ENCODE measurements at places on chromosomes 16 and 17. TPM values are rescaled to one million over a fixed set of nuclear protein-coding genes. Genes with fewer than 3 reads are reported as not detected.
A peak's percentile ranks its signal among the peaks of the same experiment; 100 is the strongest.

Gene HERPUD1
- 121 TPM for polyA plus RNA-seq

DNA sequence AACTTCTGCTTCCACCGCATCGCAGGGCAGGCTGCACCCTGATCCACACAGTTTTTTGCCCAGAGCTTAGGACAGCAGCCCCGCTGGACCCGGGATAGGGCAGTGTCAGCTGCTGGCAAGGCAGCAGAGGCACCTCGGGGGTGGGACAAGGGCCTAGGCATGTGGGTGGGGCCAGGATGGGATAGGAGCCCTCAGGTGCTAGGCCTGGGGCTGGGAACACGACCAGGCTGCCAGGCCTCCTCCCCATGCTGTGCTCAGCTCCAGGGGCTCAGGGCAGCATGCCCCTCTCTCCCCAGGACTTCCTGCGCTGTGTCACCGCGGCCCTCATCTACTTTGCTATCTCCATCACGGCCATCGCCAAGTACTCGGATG is 4.6 kb downstream of the CMTM3 start:
- no peak for DNase-seq
- H3K4me3 ChIP-seq, result no peak overlapping the region
- H3K4me1 ChIP-seq, result peaks cover 51% of the 10 kb centered on the region
- no peaks in the 10 kb centered on the region for H3K27me3 ChIP-seq
- no peak overlapping the region for H3K27ac ChIP-seq
- peaks cover 56% of the 10 kb centered on the region for H3K36me3 ChIP-seq

DNA sequence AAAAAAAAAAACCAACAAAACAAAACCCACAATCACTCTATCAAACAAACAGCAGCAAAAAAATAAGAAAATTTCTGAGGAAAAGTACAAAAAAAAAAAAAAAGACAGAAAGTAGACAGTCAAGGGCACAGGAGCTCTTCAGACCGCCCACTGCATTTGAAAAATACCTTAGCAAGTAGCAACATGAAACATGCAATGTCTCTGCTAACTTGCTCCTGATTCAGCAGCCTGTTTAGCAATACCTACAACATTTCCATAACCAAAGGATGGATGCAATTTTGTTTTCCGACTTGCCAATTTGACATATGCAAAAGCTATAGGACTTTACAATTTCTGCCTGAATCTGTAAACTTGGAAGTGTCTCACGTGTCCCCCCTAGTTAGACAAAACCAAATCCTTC is 57.4 kb downstream of the SYNRG start:
- no peaks in the 10 kb centered on the region for H3K4me1 ChIP-seq
- peaks cover 7% of the 10 kb centered on the region for H3K36me3 ChIP-seq
- H3K27ac ChIP-seq, result no peak overlapping the region
- no peak overlapping the region for H3K4me3 ChIP-seq
- no peaks in the 10 kb centered on the region for H3K27me3 ChIP-seq
- no peak for DNase-seq

GRCh38 chr17:79684132-79684985 is 46.4 kb upstream of the ENPP7 start:
- no peak overlapping the region for H3K4me3 ChIP-seq
- H3K36me3 ChIP-seq, result no peaks in the 10 kb centered on the region
- H3K4me1 ChIP-seq, result no peaks in the 10 kb centered on the region
- no peak overlapping the region for H3K27ac ChIP-seq
- no peak for DNase-seq
- H3K27me3 ChIP-seq, result peaks cover 7% of the 10 kb centered on the region

Gene OTOP3
- polyA plus RNA-seq, result not detected

Gene KRT23
- polyA plus RNA-seq, result not detected

Gene GUCY2D
- 0.84 TPM for polyA plus RNA-seq

- no peak overlapping the region for H3K4me3 ChIP-seq
- H3K27ac ChIP-seq, result no peak overlapping the region
- H3K36me3 ChIP-seq, result no peaks in the 10 kb centered on the region
- H3K27me3 ChIP-seq, result no peaks in the 10 kb centered on the region
- DNase-seq, result no peak
Measured at GRCh38 chr16:23025692-23026307, 123.5 kb downstream of the USP31 start.

DNA sequence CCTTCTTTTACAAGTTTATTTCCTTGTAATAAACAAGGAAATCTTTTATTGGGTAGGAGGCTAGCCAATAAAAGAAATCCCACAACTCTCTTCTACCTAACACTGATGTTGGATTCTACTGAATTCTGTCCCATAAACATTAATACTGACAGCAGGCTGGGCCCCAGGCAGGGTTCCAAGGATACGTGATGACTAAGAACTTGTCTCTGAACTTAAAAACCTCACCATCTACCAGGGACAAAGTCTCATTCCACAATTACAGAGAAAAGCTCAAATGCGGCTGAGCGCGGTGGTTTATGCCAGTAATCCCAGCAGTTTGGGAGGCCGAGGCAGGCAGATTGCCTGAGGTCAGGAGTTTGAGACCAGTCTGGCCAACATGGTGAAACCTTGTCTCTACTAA is 64.9 kb downstream of the ARHGAP17 start:
- H3K27ac ChIP-seq, result no peak overlapping the region
- no peaks in the 10 kb centered on the region for H3K4me1 ChIP-seq
- peaks cover 29% of the 10 kb centered on the region for H3K36me3 ChIP-seq
- no peak overlapping the region for H3K4me3 ChIP-seq
- no peaks in the 10 kb centered on the region for H3K27me3 ChIP-seq

DNA sequence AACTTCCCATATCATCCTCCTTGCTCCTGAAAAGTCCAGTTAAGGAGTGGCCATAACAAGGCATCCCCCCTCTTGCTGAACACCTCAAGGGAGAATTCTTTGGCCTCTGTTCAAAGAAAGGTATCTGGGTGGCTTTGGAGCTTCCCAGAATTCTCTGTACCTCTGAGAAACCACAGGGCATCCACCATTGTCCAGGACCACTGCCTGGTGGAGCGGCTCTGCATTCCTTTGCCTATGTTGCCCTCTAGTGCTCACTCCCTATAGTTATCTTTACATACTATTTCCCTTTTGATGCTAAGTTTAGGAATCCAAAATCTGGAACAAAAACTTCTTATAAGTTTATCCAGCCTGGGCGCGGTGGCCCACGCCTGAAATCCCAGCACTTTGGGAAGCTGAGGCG is 30.3 kb downstream of the CHD9NB start:
- DNase-seq, result peak; percentile 47
- H3K27me3 ChIP-seq, result no peaks in the 10 kb centered on the region
- no peaks in the 10 kb centered on the region for H3K36me3 ChIP-seq
- H3K4me3 ChIP-seq, result no peak overlapping the region

GRCh38 chr17:73439597-73439996 is 127.8 kb upstream of the CDC42EP4 start:
- no peak overlapping the region for H3K4me3 ChIP-seq
- H3K27ac ChIP-seq, result no peak overlapping the region
- H3K36me3 ChIP-seq, result peaks cover 30% of the 10 kb centered on the region
- no peaks in the 10 kb centered on the region for H3K27me3 ChIP-seq
- DNase-seq, result no peak

GRCh38 chr17:44381810-44382305 is 7.6 kb downstream of the ITGA2B start:
- peaks cover 10% of the 10 kb centered on the region for H3K36me3 ChIP-seq
- peaks cover 21% of the 10 kb centered on the region for H3K4me1 ChIP-seq
- no peak overlapping the region for H3K4me3 ChIP-seq
- no peak for DNase-seq

GRCh38 chr17:2054512-2055291 is at the start of gene HIC1:
TSS of gene HIC1 (plus strand) at chr17:2055103. CDS start at chr17:2056691, 1,588 bp downstream.
- H3K4me1 ChIP-seq, result peaks cover 43% of the 10 kb centered on the region
- peaks cover 56% of the 10 kb centered on the region for H3K27me3 ChIP-seq
- DNase-seq, result no peak
- peak within 1 kb of the TSS; percentile 79 for H3K27ac ChIP-seq

DNA sequence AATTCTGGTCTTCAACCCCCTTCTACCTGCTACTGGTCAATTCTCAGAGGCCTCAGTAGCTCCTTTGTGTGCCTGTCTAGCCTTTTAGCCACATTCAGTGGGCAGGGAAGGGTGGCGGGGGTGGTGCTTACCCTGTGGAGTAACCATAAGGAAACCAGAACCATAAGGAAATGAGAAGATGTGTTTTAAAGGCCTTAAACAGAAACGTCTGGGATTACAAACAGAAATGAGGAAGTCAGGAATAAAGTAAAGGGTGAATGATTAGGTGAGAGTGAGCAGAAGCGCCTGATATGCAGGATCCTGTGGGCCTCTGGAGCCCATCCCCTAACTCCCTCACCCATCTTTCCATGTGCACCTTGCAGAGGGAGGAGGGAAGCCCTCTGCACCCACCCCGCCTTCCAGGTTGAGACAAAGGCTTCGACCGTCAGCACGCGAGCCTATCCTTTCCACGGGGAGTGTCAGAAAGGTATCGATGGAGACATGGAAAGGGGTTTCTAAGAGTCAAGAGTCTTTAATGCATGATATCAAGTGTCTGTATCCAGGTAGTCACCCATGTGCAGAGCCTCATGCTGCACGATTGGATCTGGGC is 20.4 kb downstream of the KIAA0513 start:
- no peak overlapping the region for H3K27ac ChIP-seq
- no peak overlapping the region for H3K4me3 ChIP-seq
- no peak for DNase-seq
- H3K27me3 ChIP-seq, result no peaks in the 10 kb centered on the region
- peaks cover 8% of the 10 kb centered on the region for H3K4me1 ChIP-seq
- peaks cover 6% of the 10 kb centered on the region for H3K36me3 ChIP-seq

DNA sequence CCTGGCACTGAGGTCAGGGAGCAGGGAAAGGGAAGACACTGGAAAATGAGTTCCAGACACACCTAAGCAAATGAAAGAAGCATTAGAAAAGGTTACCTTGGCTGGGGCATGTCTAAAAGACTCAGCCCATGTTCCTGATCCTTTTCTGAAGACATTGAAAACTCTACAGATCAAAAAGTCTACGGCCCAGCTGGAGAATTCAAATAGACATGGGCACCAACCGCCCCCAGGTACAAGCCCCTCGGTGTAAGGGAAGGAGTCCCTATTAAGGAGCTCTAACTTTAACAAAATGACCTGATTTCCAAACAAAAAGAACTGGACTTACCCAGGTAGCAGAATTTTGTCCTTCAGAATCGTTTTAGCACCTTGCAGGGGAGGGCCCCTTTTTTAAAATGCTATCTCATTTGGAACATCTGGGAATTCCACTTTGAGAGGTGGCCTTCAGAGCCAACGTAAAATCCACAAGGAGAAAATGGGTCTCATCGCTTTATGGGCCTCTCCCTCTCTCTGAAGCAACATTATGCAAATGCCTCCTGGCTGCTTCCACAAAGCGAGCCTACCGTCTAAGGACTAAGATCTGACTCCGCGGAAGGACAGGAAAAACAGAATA is 43.6 kb upstream of the RBFOX3 start:
- no peak for DNase-seq
- H3K4me1 ChIP-seq, result peaks cover 3% of the 10 kb centered on the region
- H3K27me3 ChIP-seq, result peaks cover 5% of the 10 kb centered on the region
- H3K36me3 ChIP-seq, result no peaks in the 10 kb centered on the region

GRCh38 chr16:85986931-85987749 is 88.2 kb downstream of the IRF8 start:
- H3K4me1 ChIP-seq, result peaks cover 33% of the 10 kb centered on the region
- H3K36me3 ChIP-seq, result no peaks in the 10 kb centered on the region
- H3K4me3 ChIP-seq, result no peak overlapping the region
- H3K27ac ChIP-seq, result no peak overlapping the region
- peaks cover 7% of the 10 kb centered on the region for H3K27me3 ChIP-seq

DNA sequence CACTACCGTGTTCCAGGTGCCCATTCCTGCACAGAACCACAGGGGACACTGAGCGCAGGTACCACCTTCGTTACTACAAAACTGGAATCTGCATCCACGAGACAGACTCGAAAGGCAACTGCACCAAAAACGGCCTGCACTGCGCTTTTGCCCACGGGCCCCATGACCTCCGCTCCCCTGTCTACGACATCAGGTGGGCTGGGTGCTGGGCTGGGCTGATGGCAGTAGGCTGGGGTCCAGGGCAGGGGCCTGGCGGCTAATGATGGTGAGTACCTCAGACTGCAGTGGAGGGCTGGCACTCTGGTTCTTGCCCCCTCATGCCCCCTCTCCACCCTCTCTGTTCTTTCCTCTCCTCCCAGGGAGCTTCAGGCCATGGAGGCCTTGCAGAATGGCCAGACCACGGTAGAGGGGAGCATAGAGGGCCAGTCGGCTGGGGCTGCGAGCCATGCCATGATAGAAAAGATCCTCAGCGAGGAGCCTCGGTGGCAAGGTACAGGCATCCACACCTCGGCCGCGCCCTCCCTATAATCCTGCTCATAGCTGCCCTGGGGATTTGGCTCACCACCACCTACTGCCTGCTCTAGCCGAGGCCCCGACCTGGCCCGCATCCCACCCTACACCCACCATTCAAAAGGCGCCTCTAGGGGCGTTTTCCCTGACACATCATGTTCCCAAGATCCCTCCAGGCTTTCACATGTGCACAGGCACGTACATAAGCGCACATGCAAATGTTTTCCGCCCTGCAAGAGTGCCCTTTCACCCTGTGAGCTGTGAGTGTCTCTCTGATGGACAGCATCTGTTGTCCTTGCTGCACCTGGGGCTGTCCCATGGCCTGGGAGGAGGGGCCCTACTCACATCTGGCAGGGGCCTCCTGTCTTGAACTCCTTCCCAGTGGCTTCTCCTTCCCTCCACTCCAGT is 27.7 kb downstream of the UNK start:
- DNase-seq, result no peak
- peaks cover 81% of the 10 kb centered on the region for H3K36me3 ChIP-seq
- no peaks in the 10 kb centered on the region for H3K4me1 ChIP-seq
- H3K27me3 ChIP-seq, result no peaks in the 10 kb centered on the region
- no peak overlapping the region for H3K27ac ChIP-seq
- H3K4me3 ChIP-seq, result no peak overlapping the region

Gene NEK8
- 5.0 TPM for polyA plus RNA-seq

DNA sequence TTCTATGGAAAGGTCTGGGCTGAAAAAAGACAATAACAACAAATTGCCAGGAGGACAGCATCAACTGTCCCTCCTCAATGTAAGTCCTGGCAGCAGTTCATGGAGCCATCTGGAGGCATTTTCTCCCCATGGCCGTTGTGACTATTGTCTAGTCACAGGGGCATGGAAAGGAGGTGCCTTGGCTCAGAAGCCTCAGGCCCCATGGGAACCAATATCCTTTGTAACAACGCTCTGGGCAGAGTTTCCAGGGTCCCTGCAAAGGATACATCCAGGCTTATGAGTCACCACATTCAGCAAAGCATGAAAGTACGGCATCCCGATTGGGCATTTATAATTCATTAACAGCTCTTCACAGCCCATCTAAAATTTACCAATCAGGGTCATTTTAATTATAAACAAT is 85.2 kb downstream of the GLG1 start:
- no peaks in the 10 kb centered on the region for H3K36me3 ChIP-seq
- no peaks in the 10 kb centered on the region for H3K27me3 ChIP-seq
- H3K27ac ChIP-seq, result no peak overlapping the region
- peaks cover 6% of the 10 kb centered on the region for H3K4me1 ChIP-seq
- DNase-seq, result no peak
- H3K4me3 ChIP-seq, result no peak overlapping the region

DNA sequence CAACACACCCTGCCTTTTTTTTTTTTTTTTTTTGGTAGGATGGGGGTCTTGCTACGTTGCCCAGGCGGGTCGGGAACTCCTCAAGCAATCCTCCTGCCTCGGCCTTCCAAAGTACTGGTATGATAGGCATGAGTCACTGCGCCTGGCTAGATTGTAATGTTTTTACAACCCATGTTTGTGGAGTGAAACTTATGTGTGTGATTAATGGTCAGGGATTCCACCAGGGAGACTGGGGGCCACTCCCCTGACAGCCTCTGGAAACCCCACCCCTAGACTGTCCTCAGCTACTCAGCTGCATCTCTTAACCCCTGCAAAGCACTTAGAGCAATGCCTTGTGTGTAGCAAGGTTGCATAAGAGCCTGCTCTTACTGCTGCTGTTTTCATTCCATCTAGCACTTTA is 220.5 kb downstream of the PARN start:
- no peaks in the 10 kb centered on the region for H3K36me3 ChIP-seq
- H3K27me3 ChIP-seq, result no peaks in the 10 kb centered on the region
- no peak overlapping the region for H3K4me3 ChIP-seq

- DNase-seq, result no peak
- H3K27me3 ChIP-seq, result peaks cover 43% of the 10 kb centered on the region
- H3K4me1 ChIP-seq, result peaks cover 44% of the 10 kb centered on the region
- H3K36me3 ChIP-seq, result peaks cover 38% of the 10 kb centered on the region
- peak within 1 kb of the TSS; percentile 35 for H3K4me3 ChIP-seq
Measured at GRCh38 chr17:45432405-45433158, at the start of gene ARHGAP27. TSS of gene ARHGAP27 (minus strand) at chr17:45432870. CDS start at chr17:45430279, 2,591 bp downstream.

Data from spinal cord (tissue), 10 donors.